ENCODE measurements at places on chromosomes 6 and 20.

- no peak for DNase-seq
These were observed 134.7 kb upstream of the RNF24 start for GRCh38 chr20:4150070-4150441.

DNA sequence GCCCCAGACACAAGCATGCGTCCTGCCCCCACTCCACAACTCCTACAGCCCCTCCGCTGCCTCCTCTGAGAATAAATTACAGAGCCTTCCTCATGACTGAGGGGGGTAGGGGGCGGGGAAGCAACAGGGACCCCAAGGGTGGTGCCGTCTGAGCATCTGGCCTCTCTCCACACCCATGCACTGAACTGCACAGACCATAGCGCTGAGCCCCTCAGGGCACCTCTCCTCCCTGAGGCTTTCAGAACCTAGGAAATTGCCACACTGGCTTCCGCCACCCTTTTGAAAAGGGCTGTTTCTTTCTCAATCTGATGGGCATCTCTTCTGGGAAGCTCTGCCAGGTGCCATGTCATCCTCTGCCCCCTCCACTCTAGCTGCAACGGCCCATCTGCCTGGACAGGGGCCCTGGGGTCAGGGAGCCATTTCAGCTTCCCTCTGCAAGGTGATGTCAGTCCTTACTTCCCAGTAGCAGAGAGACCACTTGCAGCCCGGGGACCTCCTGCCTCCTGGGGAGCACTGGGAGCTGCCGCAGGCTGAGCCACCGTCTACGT, 2.5 kb downstream of the CST7 start:
- no peak for DNase-seq

DNA sequence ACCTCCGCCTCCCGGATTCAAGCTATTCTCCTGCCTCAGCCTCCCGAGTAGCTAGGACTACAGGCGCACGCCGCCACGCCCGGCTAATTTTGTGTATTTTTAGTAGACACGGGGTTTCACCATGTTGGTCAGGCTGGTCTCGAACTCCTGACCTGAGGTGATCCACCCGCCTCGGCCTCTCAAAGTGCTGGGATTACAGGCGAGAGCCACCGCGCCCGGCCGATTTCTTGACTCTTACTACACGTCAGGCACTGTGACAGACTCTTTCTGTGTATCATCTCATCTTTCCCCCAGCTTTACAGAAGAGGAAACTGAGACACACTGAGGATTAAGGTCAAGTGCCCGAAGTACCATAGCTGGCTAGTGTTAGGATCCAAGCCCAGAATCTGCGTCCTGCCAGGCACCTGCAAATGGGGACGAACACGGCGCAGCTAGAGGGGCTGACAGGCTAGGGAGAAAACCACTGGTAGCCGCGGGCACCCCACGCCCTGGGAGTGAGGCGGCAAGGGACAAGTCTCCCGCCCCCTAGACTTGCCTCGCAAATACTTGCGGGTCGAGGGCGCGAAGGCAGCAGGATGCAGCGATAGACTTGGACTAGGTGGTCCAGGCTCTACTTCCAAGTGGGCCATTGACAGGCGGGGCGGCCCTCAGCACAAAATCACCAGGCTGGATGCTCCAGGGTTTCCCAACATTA, 1.1 kb upstream of the TAF8 start:
- DNase-seq = no peak

- no peak for DNase-seq
These were observed 87.8 kb upstream of the SIRPA start for GRCh38 chr20:1807394-1807793.

DNA sequence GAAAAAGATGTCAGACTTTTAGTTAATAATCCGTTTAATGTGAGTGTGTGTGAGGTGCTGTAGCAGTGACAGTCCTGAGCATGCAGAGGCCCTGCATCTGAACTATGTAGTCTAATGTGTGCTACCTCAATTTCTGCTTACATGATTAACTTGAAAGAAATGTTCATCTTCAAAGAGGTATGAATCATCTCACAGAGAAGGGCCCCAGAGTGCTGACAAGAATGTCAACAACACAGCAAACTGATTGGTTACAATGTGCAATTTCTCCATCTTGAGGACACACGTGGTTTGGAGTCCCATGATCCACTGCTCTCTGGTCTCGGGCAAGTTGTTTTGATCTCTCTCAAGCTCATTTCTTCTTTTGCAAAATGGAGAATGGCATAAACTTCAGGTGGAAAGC, 61.7 kb upstream of the EMILIN3 start:
- DNase-seq = no peak

GRCh38 chr6:134123666-134124208, 71.3 kb upstream of the SLC2A12 start:
- no peak for DNase-seq

DNA sequence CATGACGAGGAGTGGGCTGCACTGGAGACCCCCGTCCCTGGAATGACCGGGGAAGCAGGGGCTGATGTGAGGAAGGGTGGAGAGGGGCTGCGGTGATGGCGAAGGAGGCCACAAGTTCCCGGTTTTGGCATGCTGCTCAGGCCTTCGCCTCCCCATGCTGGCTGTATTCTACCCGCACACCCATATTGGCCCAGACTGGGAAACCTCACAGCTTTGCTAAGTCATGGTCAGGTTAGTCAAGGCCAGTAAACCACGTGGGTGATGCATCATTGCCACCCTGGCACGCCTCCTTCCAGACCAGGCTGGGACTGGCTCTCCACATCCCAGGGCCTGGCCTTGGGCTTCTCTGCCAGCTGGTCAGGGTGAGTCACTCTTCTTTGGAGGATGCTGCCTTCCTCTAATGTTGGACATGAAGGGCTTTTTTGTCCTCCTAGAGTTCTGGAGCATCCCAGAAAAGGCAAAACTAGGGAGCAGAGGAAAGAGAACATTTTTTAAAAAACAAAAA, 53.8 kb downstream of the PCNA start:
- DNase-seq = no peak

- no peak for DNase-seq
These were observed 165.2 kb upstream of the CST7 start for GRCh38 chr20:24783631-24784492.

DNA sequence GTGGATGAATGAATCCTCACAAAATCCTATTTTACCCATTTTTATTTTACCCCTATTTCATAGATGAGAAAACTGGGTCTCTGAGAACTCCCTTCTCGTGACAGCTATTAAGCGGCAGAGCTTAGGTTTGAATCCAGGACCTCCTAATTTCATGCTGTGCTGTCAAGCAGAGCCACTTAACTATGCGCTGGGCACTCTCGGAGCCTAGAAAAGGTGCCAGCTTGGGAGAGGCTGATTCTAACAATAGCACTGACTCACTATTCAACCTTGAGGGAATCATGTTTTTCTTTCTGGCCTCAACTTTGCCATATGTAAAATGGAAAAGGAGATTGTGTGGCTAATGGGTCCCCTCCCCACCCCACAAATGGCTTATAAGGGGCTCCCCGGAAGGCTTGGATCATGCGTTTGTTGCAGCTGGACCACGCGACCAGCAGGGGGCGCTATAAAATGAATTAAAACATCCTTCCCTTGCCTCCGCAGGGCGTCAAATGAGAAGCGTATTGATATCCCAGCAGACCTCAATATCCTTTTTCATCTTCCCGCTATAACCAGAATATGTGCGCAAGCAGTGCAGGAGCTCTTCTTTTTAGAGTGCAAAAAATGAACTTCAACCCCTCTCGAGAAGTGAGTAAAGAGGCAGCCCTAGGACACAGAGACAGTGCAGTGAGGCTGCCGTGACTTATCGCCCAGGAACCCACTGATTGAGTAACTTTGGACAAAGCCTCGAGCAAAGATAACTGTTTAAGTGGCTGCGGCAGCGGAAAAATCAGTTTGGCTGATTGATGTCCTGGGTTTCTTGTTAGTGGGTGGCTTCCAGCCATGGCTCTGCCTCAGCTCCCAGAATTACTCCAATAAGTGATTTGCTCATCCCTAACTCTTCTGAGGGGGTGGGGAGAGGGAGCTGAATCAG, 12.8 kb upstream of the PDYN start:
- no peak for DNase-seq

- no peak for DNase-seq
These were observed 95.9 kb downstream of the GMDS start for GRCh38 chr6:2149361-2150006.

GRCh38 chr6:109187399-109188114, 92.2 kb downstream of the CEP57L1 start:
- peak; percentile 19 for DNase-seq

DNA sequence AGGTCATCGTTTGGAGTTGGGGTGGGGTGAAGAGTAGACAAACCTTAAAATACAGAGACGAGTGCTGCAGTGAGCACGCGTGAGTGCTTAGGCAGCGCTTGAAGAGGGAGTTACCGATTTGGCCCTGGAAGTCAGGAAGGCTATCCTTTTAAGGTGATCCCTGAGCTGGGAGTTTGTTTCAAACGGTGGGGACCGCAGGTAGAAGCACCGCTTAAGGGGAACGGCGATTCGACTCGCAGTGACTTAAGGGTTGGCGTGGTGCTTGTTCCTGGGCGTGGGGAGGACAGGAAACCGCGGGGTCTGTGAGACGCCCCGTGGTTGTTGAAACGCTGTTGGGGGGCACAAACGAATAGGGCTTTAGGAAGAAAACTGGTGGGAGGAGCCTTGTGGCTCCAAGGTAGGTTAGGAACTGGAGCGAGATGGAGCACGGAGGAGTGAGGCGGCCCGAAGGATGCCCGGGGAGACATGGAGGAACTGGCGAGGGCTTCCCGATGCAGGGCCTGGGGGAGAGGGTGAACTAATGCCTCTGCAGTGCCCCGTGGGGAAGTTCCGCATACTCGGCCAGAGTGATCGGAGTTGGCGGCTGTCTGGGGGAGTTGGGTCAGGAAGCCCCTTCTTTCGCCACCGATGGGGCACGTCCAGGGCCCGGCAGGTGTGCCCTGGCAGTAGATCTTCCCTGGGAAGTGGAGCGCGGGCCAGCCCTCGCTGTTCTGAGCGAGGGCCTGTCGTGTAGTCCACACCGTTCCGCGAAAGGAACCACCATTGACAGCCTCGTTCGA, 1.3 kb upstream of the CDYL start:
- DNase-seq = no peak

DNA sequence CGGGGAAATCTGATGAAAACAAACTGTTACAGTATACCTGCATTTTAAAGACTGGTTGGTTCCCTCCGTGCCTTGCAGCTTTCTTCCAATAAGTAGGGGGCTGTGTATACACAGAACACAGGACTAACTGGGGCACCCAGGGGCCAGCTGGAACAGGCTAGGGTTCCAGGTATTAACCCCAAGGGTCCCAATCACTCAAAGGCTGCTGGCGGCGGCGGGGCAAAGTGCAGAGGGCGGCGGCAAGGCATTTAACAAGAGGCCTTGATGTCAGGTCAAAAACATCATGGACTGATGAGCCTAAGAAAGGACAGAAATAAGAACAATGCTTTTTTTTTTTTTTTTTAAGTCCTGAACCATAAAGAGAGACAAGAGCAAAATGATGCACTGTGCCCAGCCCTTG, 2.5 kb downstream of the PMEPA1 start:
- no peak for DNase-seq

- no peak for DNase-seq
These were observed 4.1 kb downstream of the NKX2-2 start for GRCh38 chr20:21509597-21510371.

- no peak for DNase-seq
These were observed 10.2 kb downstream of the TRIM10 start for GRCh38 chr6:30150671-30151395.

- no peak for DNase-seq
These were observed 7.6 kb downstream of the CD24 start for GRCh38 chr6:106966671-106967640.

Measured in stimulated activated CD8-positive, alpha-beta memory T cell treated with anti-CD3 and anti-CD28 coated beads, Interleukin-12 subunit alpha, Interleukin-12 subunit beta, amount 100 ng/mL, for 4 hours (primary cell).